ENCODE measurements at places on chromosomes 5 and 9.

DNA sequence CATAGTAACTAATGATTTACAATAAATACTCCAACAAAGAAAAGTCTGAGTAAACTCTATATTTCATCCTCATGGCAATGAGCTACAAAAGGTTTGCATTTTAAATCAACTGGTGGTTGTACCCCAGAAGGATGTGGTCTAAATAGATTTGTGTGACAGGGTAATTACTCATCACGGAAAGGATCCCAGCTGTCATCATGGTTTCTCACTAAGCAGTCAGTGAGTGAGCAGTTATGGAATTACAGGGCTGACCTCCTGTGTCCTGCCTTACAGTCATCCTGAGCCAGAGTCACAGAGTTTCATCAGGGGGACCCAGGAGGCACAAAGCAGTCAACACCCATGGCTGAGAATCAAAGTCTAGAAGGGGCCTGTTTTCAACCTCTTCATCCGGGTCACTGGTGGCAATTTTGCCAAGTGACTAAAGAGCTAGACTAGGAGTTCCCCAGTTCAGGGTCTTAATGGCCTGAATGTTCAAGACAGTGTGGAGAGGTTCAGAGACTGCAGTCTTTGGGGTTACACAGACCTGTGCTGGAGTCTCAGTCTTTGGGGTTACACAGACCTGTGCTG is 210.7 kb upstream of the SLC24A2 start:
- no peak for DNase-seq

GRCh38 chr5:104598285-104598684 is 1035.7 kb upstream of the NUDT12 start:
- no peak for DNase-seq

DNA sequence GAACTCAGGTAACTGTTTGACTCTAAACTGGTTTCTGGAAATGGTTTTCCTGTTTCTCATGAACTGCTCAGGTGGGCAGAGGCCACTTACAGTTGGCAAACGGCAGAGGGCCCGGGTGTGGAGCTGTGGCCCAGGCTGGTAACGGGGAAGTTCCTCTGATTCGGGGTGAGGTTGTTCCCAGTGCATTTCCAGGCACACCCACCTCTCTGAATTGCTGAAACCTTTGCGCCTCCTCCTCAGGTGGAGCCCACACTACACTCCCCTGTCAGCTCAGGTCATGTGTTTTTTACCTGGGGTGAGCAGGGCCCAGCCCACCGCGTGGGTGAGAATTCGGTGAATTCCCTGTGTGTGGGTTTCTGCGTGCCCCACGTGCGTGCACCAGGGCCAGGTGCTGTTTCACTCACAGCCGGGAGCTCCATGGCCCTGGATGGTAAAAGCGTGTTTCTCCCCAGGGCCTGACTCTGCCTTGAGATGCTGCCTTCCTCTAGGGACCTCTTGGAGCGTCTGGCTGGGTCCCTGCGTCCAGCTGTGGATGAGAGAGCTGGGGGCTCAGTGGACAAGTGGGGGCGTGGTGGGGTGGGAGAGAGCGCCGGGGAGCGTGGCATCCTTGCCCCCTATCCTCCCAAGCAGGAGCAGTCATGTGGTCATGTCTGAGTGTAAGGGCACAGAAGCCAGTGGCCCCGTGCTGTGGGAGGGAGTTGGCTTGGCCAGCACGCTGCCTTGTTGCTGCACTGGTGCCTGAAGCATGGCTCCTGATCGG is 33.5 kb upstream of the LPCAT1 start:
- no peak for DNase-seq

DNA sequence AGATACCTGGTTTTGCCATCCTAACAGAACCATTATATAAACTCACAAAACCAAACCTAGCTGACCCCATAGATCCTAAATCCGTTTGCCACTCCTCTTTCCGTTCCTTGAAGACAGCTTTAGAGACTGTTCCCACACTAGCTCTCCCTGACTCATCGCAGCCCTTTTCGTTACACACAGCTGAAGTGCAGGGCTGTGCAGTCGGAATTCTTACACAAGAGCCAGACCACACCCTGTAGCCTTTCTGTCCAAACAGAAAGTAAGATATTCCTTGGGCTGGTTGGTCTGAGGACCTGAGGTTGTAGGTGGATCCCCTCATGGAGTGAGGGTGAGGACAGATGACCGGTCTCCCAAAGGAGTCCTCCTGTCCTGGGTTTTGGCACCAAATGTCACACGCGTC is 56.7 kb upstream of the NAA35 start:
- no peak for DNase-seq

GRCh38 chr5:101673120-101673519 is 623.0 kb downstream of the SLCO4C1 start:
- no peak for DNase-seq

DNA sequence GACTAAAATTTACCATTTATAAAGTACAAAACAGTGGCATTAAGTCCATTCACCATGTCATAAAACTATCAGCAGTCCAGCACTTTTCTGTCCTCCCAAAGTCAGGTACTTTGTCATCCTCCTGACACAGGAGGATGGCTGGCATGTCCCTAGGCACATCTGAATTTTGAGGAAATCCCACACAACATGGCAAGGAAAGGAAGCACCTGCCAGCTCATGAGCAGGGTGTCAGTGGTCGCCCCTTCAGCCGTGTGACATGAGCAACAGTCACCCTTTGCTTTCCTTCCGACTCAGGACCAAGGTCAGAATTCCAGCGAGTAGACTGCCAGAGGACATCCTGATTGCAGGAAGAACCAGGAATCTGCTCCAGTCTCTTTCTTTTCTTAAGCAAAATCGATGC is 77.1 kb downstream of the PPARGC1B start:
- no peak for DNase-seq

DNA sequence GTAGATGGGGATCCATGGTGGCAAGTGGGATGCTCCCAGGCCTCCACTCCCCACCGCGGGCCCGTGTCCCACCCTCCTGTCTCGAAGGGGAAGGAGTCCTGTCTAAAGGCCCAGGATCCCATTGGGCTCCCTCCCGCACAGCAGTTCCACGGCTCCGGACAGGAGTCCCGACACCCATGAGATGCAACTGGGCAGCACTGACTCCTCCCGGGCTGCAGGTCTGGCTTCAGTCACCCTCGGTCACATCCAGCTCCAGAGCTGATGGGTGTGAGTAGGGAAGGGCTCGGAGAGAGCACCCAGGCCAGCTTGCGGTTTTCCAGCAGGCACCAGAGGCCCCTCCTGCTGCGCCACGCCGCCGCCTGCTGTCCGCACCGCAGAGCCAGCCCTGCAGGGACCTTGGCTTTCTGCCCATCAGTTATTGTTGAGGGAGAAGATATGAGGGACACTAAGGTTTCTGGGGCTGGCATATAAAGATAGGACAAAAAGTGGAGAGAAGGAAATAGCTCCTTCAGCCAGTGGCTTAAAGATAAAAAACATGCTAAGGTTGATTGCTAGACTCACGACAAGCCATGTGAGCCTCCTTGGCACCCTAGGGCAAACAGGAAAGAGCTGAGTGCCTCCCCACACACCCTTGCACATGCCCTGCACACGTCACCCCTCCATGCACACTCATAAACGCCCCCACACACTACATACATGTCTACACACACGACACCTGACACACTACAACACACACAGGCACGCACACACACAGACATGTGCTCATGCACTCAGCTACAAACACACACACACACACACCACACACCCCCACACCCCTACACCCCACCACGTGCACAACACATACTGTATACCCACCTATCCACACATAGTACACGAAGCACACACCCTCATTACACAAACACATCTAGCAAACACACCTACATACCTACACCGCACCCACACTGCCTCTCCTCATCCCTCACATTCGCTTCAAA is 79.0 kb downstream of the AK8 start:
- no peak for DNase-seq

- no peak for DNase-seq
Measured at GRCh38 chr9:83622433-83622938, 457 bp upstream of the IDNK start.

All from activated T-helper 1 cell treated with anti-CD3 and anti-CD28 coated beads, Interleukin-2, amount 50 U/mL, for 16 hours (primary cell).